Pancreas (tissue), 10 donors: ENCODE measurements at places on chromosomes 12 and 14. TPM values are rescaled to one million over a fixed set of nuclear protein-coding genes. Genes with fewer than 3 reads are reported as not detected.
A peak's percentile ranks its signal among the peaks of the same experiment; 100 is the strongest.

DNA sequence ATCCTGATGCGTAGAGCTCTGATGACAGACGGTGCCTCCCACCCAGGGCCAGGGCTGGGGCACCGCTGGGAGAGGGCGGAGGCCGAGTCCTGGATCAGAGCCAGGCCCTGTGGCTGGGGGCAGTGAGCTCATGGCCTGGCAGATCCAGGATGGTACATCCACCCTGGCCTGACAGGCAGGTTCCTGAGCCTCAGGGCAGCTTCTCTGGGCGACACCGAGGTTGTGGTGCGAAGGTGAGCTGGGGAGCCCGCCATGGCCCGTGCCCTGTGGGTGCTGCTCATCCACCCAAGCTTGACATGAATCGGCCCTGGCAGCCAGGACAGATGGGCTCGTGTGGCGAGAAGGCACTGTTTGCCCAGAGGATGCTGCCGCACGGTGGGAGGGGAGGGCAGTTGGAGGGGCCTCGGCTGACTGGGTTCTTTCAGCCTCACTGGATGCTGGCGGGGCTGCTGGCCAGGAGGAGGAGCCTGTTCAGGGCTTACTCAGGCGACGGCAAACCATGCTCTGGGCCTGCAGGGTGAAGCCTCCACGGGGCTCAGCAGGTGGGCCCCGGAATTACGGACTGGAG is 16.6 kb downstream of the LRTM2 start:
- no peak for DNase-seq
- no peak overlapping the region for H3K27ac ChIP-seq
- no peak overlapping the region for H3K4me3 ChIP-seq
- no peaks in the 10 kb centered on the region for H3K4me1 ChIP-seq
- no peaks in the 10 kb centered on the region for H3K27me3 ChIP-seq
- H3K36me3 ChIP-seq = no peaks in the 10 kb centered on the region

DNA sequence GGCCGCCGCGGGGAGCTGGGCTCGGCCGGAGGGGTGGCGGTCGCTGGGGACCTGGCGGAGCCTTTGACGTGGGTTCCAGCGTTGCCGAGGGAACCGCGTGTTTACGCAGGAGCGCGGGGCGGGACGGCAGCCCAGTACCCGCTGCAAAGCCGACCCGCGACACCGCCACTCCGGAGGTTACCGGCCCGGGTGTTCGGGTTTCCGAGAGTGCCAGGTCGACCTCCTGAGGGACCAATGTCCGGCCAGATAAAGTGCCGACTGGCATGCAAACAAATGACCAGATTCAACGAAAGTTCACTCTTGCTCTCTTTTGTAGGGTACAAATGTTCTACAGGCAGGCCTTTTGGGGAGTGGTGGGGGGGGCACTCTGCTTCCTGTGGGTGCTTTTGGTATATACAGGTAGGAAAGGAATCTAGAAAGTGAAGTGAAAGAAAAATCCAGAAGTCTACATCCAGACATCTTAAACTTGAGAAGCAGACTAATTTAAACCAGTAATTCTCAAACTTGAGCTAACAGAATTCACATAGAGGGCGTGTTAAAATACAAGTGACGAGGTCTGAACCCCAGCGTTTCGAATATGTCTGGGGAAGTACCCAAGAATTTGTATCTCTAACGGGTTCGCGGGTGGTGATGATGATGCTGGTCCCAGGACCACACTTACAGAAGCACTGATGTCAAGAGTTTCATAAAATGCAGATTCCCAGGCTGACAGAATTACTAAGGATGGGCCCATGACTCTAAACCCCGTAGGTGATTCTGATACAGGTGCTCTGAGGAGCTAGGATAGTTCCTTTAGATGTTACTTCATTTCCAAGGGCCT is at the start of gene GPR135:
GPR135 (minus strand) TSS at position 65 of the 820 bp plus-strand sequence. CDS start 154 bp downstream, outside the sequence.
- H3K27ac ChIP-seq = peak within 1 kb of the TSS; percentile 57
- peak within 1 kb of the TSS; percentile 49 for H3K4me3 ChIP-seq
- H3K4me1 ChIP-seq = no peaks in the 10 kb centered on the region
- H3K36me3 ChIP-seq = no peaks in the 10 kb centered on the region
- no peaks in the 10 kb centered on the region for H3K27me3 ChIP-seq
- no peak for DNase-seq

- H3K4me1 ChIP-seq = no peaks in the 10 kb centered on the region
- H3K4me3 ChIP-seq = no peak overlapping the region
- no peak overlapping the region for H3K27ac ChIP-seq
- H3K27me3 ChIP-seq = no peaks in the 10 kb centered on the region
These were observed 380.8 kb downstream of the EGLN3 start for GRCh38 chr14:33569821-33570687.

GRCh38 chr12:76426160-76426559 is 77.9 kb upstream of the BBS10 start:
- no peak overlapping the region for H3K27ac ChIP-seq
- H3K36me3 ChIP-seq = no peaks in the 10 kb centered on the region
- no peaks in the 10 kb centered on the region for H3K27me3 ChIP-seq

DNA sequence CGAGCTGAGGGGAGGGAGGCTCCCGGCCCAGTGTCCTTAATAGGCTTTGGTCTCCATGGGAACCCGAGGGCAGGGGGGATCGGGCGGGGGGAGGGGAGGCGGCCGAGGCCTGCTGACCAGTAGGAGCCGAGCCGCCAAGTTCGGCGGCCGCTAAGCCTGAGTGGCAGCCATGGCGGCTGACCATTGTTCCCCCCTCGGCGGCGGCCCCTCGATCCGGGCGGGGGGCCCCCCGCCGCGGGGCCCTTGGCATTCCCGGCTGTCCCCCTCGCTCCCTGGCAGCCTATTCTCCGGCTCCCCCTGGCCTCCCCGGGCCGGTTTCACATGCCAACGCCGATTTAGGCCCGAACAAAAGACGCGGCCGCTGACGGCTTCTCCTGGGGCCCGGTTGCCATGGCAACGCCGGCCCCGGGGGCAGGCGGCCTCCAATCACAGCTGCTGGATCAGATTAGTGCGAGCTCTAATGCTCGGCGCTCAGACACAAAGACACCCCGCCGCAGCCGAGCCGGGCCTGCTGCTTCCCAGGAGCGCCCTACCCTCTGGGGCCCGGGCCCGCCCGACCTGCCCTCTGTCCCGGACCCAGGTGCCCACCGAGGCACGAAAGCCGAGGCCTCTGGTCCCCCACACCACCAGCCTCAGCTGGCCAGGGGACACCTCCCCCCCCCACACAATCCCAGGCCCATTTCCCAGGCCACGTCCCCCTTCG is 7.3 kb downstream of the MSI1 start:
- no peaks in the 10 kb centered on the region for H3K27me3 ChIP-seq
- no peak overlapping the region for H3K4me3 ChIP-seq
- no peaks in the 10 kb centered on the region for H3K36me3 ChIP-seq
- H3K27ac ChIP-seq = no peak overlapping the region

DNA sequence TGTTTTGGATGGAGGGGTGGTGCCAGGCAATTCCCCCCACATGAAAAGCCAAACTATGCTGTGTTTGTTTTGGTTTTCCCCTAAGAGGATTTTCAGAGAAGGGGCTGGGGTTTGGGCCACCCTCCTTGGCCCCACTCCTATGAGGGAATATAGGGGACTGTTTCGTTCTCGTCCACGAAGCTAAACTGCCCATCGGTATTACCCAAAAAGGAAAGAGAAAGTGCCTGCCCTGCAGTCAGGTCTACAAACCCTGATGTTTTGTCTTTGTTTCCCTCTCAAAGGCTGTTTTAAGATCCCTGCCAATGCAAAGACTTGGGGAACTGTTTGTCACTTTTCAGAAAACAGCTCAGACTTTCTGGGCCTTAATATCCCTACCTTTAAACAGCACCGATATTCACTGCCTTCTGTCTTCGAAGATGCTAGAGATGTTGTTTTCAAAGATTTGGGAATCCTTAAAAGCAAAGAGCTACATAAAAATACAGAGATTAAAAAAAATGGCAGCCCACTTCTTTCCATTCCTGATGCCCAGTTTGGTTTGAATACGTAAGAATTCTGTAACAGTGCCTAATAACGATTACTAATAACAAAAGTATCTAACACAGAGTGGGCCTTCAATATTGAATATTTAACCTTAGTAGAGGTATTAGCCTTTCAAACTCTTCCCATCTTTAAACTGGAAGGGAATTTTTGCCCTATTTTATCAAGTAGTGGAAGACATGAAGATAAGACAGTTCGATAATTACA is 518.4 kb downstream of the MED13L start:
- no peaks in the 10 kb centered on the region for H3K27me3 ChIP-seq

DNA sequence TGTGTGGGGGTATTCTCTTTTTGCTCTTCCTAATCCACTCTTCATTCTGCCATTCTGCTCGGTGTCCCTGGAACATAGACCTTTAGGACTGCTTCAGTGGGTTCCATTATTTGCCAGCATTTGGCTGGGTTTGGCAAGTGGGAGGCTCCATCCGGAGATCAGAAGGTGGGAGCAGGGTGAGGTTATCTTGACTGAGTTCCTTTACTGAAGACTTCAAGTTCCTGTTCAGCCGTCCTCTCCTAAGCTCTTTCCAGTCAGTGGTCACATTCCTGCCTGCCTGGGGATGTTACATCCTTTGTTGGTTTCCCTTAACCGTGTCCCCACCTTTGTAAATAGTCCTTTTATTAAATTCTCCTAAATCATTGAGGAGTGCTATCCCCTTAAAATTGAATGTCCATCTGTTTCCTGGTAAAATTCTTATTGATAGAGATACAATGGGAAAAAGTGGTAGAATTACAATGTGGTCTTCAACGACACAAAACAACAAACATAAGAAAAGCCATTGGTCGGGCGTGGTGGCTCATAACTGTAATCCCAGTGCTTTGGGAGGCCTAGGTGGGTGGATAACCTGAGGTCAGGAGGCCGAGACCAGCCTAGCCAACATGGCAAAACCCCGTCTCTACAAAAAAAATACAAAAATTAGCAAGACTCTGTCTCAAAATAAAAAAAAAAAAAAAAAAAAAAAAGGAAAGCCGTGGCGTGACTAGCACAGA is 5.0 kb upstream of the MIA2 start:
- H3K4me1 ChIP-seq = peaks cover 8% of the 10 kb centered on the region
- DNase-seq = no peak
- no peaks in the 10 kb centered on the region for H3K36me3 ChIP-seq
- H3K27ac ChIP-seq = no peak overlapping the region
- H3K27me3 ChIP-seq = no peaks in the 10 kb centered on the region

Gene ASIC1
- 0.35 TPM for total RNA-seq
